Vagina (tissue), 2 donors: ENCODE measurements at places on chromosomes 7 and 10. TPM values are rescaled to one million over a fixed set of nuclear protein-coding genes. Genes with fewer than 3 reads are reported as not detected.

The ACHE gene
- 9.3 TPM for total RNA-seq

The TBL2 gene
- 29.0 TPM for total RNA-seq

DNA sequence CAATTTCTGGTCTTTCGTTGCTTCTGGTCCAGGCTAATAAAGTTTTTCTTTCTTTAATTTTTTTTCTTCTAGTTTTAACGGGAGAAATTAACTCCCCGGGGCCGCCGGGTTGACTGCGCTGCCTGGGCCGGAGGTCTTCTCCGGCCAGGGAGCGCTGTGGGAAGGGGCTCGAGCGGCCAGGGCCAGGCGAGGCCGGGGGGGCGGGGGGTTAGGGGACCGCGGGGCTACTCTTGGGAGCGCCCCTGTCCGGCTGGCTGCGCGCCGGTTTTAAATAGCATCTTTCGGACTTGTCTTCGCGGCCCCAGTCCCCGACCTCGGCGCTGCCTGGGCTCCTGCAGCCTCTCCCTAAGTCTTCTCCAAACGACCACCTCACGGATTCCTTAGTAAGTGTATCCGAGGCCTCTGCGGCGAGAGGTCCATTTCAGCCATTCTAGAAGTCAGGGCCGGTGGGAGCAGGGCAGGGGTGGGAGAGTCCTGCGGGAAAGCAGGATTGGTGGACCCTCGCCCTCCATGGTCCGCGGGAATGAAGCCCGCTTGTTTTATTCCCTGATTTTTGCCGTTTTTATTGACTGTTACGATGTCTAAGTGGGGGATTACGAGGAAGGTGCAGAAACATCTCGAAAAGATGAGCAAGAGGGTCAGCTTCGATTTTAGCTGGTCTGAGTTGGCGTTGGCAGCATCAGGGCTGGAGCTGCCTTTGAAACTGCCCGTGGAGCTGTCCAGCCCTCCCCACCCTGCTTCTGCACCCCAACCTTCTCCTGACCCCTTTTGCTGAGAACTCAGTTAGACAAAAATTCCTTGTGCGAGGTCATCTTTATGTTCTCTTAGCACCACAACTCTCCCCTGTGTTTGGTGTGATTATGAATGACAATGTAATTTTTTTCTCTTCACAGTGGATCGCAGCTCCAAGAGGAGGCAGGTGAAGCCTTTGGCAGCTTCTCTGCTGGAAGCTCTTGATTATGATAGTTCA, 555 bp downstream of the PHF14 start:
- DNase-seq: no peak

The IRF5 gene
- total RNA-seq: 15.0 TPM

GRCh38 chr7:90155206-90155605, 937 bp downstream of the STEAP1 start:
- no peak for DNase-seq

DNA sequence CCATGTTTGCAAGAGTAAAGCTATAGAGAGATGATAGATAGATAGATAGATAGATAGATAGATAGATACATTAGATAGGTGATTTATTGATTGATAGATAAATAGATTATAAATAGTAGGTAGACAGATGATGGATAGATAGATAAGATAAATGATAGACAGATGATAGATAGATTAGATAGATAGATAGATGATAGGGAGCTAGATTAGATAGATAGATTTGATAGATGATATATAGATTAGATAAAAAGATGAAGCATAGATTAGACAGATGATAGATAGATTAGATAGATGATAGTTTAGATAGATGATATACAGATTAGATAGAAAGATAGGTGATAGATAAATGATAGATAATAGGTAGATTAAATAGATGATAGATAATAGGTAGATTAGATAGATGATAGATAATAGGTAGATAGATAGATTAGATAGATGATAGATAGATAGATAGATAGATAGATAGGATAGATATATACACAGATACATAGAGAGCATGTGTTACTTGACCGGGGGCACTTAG, 243.3 kb upstream of the FOXK1 start:
- no peak for DNase-seq

DNA sequence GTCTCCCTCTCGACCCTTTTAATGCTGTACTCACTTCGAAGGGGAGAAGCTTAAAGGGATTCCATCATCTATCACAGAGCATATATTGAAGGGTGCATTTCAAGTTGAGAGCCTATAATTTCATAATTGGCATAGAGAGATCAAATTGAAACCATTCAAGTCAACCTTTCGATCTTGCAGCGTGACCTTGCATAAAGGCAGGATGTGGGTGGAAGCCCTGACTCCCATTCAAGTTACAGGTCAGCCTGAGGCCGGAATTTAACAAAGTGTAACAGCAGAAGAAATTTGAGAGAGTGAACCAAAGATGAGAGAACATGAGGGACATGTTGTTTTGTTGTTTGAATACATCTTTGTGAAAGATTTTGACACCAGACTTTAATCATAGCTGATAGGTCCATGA, 195.3 kb upstream of the TPK1 start:
- DNase-seq: no peak

- DNase-seq: no peak
These were observed 47.4 kb downstream of the MGAM2 start for GRCh38 chr7:142158736-142159496.

DNA sequence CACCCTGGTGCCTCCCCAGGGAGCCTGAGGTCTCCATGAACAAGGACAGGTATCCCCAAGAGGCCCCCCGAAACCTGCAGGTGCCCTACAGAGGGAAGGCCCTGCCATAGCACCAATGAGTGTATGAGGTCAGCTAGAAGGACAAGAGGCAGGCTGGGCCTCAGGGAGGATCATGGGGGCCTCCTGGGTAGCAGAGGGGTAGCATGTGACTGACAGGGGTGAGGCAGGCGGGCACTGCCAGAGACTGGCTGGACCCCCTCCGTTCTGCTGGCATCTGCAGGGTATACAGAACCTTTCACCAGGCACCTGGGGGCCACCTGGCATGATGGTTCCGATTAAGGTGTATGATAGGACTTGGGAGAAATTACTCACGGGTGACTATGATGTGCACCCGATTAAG, 79.2 kb upstream of the KCTD7 start:
- no peak for DNase-seq

The GSTO2 gene
- 13.8 TPM for total RNA-seq

The AEBP1 gene
- total RNA-seq: 321 TPM

- no peak for DNase-seq
These were observed 10.9 kb downstream of the STK32C start for GRCh38 chr10:132296666-132297443.

DNA sequence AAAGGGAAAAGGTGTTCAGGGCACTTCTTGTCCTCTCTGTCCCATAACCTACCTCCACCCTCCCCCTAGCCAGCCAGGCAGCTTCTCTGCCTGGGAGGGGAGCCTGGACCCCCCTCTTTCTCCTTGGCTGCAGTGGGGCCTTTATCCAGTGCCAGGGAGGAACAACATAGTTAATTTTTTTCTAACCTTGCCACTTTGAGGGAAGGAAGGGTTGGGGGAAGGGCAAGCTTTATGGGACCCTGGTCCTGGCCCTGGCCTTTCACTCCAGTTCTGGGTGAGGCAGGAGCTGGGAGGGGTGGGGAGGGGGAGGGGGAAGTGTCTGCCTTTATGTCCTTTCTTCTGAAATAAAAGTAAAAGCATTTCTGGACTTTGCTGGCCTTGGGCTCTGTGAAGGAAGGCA, 4.5 kb downstream of the VGF start:
- DNase-seq: no peak

- no peak for DNase-seq
These were observed 286.3 kb downstream of the FGFR2 start for GRCh38 chr10:121311812-121312443.

DNA sequence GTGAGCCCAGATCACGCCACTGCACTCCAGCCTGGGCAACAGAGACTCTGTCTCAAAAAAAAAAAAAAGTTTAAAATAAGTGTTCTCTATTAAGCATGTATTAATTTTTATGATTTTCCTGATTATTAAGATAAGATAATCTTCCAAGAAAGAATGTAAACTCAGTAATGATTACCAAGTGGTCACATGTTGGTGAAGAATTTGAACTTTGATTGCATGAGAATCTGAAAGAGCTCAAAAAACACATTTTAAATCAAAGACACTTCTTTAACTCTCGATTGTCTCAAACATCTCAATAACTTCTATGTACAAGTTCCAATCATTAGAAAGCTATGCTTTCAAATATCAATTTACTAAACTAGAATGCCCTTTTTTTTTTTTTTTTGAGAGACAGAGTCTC, 33.8 kb downstream of the SNX8 start:
- DNase-seq: no peak

DNA sequence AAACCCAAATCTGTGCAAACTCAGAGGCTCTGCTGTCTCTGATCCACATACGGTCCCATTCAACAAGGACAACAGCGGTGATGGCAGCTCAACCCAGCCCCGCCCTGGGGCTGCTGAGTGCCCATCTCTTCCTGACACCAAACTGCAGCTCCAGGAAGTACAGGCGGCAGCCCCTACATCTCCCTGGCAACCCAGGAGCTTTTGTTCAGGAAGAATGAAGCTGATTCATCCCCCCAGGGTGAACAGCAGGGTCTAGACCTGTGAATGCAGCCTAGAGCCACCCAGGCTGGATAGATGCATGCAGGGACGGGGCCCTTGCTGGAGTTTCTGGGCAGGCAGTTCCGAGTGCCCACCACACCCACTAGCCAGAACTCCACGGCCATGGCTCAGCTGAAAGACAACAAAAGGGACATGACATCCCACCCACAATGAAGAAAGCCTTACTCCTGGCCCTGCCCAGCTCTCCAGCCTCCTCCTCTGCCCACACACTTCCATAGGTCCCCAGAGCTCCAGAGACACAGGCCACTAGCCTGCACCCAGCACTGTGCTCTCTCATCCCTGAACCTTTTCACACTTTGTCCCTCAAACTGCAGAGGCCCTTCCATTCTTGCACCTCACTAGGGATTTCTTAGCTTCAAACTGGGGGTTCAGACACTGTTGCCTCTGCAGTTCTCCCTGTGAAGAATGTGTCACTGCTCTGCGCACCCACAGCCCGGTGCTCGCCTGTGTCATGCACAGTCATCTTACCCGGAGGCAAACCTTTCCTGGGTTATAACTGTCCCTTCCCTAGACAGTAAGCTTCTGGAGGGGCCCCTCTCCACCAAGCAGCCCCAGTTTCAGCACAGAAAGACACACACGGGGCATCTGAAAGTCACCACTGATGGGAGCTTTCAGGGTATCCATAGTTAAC, 99.1 kb downstream of the GRID1 start:
- no peak for DNase-seq

The TMEM236 gene
- total RNA-seq: not detected

The TAF6 gene
- 54.3 TPM for total RNA-seq

GRCh38 chr7:123863461-123863860, 18.5 kb downstream of the HYAL4 start:
- DNase-seq: no peak

The ALOX5 gene
- total RNA-seq: 22.8 TPM
